ENCODE measurements at places on chromosomes 7 and 10.

GRCh38 chr7:37645282-37646050 is 38.1 kb upstream of the GPR141 start:
- peak; percentile 34 for DNase-seq

DNA sequence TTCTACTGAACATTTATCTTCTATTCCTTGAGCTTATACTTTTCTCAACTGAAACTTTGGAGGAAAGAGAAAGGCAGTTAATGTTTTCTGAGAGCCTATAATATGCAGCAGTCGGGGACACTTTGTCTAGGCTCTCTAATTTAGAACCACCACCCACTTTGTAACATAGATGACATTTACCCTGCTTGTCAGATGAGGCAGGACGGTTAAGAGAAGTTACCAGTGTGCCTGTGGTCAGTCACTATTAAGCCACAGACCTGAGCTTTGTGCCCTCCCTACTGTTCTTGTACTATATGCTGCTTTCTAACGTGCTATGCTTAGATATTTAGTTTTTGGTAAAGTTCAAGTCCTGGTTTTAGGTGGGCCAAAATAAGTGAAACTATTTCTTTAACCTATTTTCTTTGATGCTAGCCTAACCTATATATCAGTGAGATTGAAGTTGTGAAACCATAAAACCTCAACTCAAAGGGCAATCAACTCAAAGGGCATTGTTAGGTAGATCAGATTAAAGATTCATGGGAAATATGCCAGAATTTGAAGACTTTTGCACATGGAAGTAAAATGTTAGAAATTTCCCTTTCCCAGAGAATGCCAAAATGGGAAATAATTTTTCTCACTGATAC is 156.5 kb upstream of the AGR3 start:
- DNase-seq = no peak

GRCh38 chr10:60465801-60466200 is 76.1 kb upstream of the ANK3 start:
- DNase-seq = no peak

GRCh38 chr10:97538411-97538810 is 34.2 kb upstream of the ANKRD2 start:
- DNase-seq = no peak

- no peak for DNase-seq
These were observed 539.2 kb upstream of the POT1 start for GRCh38 chr7:125468855-125469174.

- DNase-seq = no peak
These were observed 141.9 kb upstream of the RHEB start for GRCh38 chr7:151661587-151661986.

GRCh38 chr7:20170633-20171032 is 46.6 kb downstream of the MACC1 start:
- DNase-seq = no peak

DNA sequence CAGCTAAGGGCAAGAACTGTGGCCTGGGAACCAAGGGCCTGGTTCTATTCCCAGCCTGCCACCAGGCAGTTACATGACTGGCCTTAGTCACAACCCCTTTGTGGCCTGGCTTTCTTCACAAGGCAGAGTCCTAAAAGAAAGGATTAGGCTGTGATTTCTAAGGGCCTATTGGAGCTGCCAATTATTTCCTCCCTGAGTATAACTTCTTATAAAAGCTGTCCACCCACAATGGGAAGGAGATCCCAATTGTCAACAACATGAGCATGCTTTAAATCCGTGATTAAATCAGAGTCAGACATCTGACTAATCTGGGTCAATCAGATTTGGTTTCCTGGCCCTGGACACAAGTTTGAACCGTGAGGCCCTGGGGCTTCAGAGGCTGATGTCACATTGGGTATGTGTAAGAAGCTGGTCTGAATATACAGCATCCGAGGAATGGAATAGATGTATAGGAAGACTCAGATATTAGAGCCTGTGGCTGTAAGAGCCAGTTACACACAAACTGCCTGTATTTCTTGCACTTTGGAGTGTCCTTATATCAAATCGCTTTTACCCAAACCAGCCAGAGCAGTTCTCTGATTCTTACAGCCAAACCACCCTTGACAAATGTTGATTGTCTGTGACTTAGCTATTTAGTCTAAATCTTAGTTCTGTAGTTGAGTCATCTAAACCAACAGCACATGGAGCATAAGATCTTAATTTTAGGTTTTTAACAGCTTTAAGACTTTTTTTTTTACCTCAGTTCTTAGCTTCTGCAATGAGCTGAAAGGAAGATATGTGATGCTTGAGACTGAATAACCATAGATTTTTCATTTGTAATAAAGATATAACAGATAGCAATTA is 61.3 kb downstream of the ABCB4 start:
- no peak for DNase-seq

DNA sequence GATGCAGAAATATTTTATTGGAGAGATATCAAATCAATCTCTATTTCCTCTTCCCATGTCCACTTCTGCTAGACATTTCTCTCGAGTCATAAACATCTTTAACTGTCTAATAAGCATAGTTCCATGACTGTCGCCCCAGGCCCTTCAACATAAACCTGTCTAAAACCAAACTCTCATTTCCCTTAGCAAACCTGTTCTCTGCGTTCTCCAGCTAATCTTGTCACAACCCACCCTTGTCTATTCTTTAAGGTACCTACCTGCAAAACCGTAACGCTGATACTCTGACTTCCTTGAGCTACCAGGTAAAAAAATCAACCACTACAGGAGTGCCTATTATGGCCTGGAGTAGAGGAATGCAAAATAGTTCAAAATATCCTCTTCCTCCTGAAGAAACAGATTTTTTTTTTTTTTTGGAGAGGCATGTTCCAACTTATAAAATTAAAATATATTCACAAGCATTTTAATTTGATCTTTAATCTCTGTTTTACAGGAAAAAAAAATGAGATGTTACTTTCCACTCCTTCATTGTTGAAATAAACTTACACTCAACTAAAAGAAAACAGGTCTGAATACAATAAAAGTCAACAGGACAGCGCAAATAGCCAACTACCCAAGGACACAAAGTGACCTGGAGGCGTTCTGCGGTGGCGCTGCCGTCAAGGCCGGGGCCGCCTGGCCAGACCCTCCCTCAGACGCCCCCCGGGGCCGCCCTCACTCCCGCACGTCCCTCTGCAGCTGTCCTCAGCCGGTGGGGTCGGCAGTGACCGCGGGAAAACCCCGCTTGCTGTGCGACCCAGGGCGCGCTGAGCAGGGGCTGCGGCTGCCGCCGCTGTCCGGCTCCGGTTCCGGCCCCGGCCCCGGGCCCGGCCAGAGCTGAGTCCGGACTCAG is 765 bp downstream of the SLC25A40 start:
- DNase-seq = peak; percentile 10

- DNase-seq = no peak
These were observed 31.3 kb downstream of the PRLHR start for GRCh38 chr10:118564114-118564513.

- DNase-seq = no peak
These were observed 110.6 kb downstream of the PFKFB3 start for GRCh38 chr10:6313111-6313895.

GRCh38 chr10:93495654-93496321 is 624 bp upstream of the CEP55 start:
- DNase-seq = peak; percentile 45

DNA sequence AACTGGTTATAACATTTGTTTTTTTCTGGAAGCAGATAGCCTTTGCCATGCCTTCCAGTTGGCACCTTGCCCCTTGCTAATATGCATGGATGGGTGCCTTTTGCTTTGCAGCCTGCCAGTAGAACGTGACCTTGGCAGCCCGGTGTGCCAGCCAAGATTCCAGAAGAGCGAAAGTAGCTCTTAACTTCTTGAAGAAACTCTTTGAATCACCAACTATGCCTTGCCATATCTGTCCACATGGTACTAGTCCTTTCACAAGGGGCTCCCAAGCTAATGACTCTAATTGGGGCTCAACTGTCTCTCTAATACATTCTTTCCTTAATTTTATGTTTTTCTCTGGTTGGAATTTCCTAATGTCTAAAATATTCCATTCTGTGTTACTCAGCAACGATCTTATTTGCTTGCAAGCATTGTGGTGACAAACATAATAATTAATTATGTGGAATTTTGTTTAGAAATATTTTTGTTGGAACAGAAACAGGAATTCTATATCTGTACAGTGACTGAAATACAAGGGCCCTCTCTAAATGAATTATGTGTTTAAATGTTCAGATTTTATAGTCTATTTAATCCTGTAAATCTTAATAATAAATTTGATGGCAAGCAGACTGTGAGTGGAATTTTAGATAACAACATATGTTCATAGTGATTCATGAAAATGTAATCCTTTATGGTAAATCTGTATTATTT is 45.8 kb downstream of the HDAC9 start:
- DNase-seq = no peak

GRCh38 chr10:69831231-69831855 is 29.6 kb downstream of the COL13A1 start:
- DNase-seq = no peak

- DNase-seq = no peak
These were observed 150.4 kb upstream of the PRPS1L1 start for GRCh38 chr7:18177815-18178660.

DNA sequence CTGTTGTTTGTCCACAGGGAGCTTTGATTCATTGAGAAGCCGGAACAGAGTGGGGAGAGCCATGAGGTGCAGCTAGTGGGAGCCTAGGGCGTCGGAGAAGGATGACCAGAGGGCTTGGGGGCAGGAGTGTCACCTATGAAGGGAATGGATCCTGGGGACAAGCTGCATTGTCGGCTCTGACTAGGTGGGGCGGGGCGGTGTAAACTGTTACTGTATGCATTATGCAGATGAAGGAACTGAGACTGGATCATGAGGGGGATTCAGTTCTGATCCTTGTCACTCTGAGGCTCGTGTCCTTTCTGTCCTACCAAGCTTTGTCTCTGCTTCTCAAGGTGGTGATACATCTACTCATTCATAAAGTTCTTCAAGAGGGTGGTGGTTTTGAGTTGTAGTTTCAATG is 39.9 kb upstream of the MMD2 start:
- no peak for DNase-seq

- DNase-seq = no peak
These were observed 36.6 kb upstream of the SEMA3A start for GRCh38 chr7:84231157-84231556.

DNA sequence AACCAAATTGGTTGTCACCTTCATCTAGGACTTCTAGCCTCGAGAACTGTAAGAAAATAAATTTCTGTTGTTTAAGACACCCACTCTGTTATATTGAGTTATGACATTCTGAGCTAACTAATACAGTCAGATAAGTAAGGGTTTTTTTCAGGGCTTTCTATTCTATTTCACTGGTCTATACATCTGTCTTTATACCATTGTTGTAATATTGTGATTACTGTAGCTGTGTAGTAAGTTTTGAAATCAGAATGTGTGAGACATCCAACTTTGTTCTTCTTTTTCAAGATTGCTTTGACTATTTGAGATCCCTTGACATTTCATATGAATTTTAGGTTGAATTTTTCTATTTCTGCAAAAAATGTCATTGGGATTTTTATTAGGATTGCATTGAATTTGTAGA is 7.5 kb downstream of the IFIT1 start:
- no peak for DNase-seq

DNA sequence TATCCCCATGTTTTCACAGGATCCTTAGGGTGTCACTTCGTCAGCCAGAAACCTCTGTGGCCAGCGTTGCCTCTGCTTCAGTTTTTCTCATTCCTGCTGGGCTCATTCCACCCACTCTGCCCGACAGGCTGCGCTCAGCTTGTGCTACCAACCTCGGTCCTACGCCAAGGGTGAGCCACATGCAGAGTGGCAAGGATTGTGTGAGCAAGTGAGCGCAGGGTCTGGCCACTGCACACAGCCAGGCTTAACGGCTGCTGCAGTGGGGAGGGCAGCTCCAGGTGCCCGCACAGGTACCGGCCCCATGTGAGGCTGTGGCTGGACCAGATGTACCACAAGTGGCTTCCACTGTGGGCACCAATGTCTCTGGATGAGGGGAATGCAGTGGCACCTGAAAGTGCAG is 329.2 kb downstream of the AUTS2 start:
- no peak for DNase-seq

GRCh38 chr7:84664626-84665025 is 470.0 kb upstream of the SEMA3A start:
- no peak for DNase-seq

- DNase-seq = no peak
These were observed 28.8 kb downstream of the ARL4A start for GRCh38 chr7:12716134-12716681.

GRCh38 chr10:75606203-75606779 is 174.9 kb downstream of the LRMDA start:
- no peak for DNase-seq

GRCh38 chr7:54697659-54698186 is 61.3 kb downstream of the SEC61G start:
- DNase-seq = no peak

- no peak for DNase-seq
These were observed 87.9 kb downstream of the RNF216 start for GRCh38 chr7:5693529-5693928.

- no peak for DNase-seq
These were observed 62.7 kb downstream of the LRRC4 start for GRCh38 chr7:127968547-127968946.

DNA sequence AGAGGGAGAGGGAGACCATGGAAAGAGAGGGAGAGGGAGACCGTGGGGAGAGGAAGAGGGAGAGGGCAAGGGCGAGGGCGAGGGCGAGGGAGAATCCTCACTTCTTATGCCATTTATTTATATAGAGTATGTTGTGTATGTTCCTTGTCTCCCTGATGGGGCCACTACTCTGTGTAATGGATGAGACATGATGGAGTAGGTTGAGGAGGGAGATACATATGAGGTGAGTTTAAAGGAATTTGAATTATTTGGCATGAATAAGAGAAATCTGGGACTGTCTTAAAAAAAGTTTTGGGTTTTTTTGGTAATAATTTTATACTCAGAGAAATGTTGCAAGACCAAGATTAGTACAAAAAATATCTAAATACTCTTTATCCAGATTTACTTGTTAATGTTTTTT is 20.1 kb downstream of the CCSER2 start:
- no peak for DNase-seq

GRCh38 chr10:78218798-78219490 is 185.3 kb downstream of the RPS24 start:
- DNase-seq = no peak

- DNase-seq = no peak
These were observed 101.6 kb upstream of the KCND2 start for GRCh38 chr7:120171406-120171805.

GRCh38 chr7:94458041-94458440 is 51.6 kb upstream of the CASD1 start:
- DNase-seq = no peak

DNA sequence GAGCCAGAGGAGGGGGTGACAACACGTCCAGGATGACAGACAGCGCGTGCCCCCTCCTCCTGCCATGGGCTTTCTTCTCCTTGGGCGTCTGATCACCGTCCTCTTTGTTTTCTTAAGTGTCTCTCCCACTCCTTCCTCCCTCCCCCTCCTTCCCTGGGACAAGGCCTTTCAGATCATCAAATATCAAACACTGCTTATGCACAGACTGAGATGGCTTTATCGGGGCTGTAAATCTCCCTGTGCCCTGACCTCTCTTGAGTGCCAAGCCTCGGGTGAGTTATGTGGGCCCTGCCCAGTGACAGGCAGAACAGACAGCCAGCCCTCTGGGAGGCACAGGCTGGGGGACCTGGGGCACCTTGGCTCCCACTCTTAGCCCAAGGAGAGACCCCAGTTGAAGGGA is 116.4 kb downstream of the C10orf105 start:
- no peak for DNase-seq

- no peak for DNase-seq
These were observed 42.3 kb downstream of the ARID5B start for GRCh38 chr10:61943674-61944378.
